ENCODE measurements at places on chromosomes 11 and 22. TPM values are rescaled to one million over a fixed set of nuclear protein-coding genes. Genes with fewer than 3 reads are reported as not detected.

GRCh38 chr11:129223260-129223659 is 31.1 kb upstream of the ARHGAP32 start:
- DNase-seq = peak; percentile 21

DNA sequence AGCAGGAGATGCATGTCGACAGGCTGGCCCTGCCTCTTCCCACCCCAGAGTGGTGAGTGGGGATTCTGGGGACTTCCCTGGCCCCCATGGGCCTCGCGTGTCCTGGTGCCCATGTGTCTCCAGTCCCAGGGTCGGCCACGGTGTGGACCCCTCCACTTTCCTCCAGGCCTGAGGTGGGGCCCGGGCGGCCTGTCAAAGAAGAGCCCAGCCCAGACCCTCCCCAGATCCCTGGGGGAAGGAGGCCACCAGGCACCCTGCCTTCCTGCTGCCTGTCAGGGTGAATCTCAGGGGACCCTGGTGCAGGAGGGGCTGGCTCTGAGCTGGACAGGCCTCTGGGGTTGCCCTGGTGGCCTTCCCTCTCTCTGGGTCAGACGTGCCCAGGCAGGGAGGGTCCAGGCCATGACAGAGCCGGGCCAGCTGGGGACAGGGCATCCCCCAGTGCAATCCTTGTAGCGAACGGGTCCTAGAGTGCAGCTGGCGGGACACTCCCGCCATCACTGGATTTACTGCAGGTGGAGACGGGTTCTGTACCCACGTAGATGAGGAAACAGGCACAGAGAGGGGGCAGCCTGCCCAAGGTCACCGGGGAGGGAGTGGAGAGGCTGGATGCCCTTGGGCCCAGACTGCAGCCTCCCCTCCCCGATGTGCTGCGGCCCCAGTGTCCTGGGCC is 13.5 kb upstream of the MUC6 start:
- no peak for DNase-seq

GRCh38 chr11:44241851-44242250 is 68.1 kb downstream of the ALX4 start:
- no peak for DNase-seq

DNA sequence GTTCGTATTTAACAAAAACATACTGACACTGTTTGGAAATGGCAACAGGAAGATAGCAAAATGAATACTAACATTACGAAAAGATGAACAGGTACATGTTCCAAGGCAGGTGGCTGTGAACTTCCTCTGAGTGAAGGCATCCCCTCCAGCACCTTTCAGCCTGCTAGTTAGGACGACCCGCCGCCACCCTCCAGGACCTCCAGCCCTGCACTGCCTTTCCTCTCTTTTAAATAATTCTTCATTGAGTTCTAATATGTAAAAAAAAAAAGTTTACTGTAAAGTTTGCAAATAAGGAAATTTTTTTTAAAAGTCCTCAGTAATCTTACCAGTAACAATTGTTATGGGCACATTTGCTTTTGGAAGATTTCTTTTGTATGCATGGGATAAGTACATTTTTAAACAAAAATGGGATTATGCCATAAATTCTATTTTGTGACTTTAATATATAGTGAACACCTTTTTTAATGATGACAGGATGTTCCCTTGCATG is 6.0 kb downstream of the NEAT1 start:
- no peak for DNase-seq

DNA sequence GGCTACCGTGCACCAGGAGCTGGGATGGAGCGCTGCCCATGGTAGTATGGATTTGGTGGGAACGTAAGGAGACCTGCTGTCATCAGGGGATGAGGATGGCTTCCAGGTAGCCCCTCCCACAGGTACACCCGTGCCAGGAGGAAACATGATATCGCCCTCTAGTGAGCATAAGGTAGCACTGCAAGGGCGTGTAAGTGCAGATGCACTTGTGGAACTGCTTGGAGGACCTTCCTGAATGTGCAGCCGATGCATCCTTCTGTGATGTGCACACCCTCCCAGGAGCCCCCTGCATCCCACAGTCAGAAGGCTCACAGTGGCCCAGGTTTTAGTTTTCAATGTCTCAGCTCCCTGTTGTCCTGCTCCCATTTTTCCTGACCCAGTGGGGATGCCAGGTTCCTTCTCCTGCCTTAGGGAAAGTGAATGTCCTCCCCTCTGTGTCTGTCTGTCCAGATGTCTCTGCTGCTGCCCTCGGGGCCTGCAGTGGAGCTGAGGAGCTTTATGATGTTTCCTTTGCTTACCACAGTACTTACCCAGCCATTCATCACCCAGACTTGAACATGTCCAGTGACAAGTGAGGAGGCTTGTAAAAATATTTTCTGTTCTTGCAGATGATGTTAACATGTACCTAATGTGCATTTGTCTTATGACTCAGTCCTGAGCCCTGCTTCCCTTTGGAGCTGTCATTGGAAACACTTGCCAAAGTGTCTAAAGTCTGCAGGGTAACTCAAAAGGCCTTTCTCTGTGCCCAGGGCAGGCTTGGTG is 49.2 kb downstream of the DBX1 start:
- DNase-seq = peak; percentile 53

DNA sequence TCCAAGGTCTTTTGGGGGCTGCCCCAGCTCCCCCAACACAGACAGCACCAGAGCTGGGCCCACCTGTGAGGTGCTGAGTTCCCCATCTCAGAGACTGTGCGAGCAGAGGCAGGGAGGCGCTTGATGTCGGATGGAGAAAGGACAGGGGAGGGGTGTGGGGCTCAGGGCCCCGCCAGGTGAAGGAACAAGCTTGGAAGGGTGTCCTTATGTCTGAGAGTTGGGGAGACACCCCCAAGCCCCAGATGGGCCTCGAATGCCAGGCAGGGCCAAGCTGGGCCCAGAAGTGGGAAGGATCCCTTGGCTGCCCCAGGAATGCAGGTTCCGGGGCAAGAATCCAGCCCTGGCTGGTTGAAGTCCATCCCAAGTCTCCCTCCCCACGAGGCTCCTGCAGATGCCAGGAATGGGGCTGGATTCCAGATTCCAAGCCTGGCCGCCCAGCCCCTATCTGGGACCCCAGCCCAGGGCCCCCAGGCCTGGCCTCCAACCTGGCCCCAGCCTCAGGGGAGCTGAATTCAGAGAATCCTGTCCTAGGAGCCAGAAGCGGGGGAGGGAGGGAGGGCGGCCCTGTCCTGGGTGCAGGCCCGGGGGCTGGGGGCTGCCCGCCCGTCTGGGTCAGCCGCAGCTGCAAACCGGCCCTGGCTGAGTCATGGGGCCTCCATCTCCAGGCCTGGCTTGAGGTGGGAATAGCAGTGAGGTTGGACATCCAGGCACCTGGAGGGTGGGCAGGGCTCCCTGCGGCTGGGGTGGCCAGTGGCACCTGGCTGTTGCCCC is 50.9 kb downstream of the CDKN1C start:
- DNase-seq = no peak

ARL2 gene
- 209 TPM for polyA plus RNA-seq

KRTAP5-8 gene
- polyA plus RNA-seq = not detected

EIF3D gene
- polyA plus RNA-seq = 173 TPM
